SJCRH30 (cell line): ENCODE measurements at places on chromosomes 4 and X. TPM values are rescaled to one million over a fixed set of nuclear protein-coding genes. Genes with fewer than 3 reads are reported as not detected.

DNA sequence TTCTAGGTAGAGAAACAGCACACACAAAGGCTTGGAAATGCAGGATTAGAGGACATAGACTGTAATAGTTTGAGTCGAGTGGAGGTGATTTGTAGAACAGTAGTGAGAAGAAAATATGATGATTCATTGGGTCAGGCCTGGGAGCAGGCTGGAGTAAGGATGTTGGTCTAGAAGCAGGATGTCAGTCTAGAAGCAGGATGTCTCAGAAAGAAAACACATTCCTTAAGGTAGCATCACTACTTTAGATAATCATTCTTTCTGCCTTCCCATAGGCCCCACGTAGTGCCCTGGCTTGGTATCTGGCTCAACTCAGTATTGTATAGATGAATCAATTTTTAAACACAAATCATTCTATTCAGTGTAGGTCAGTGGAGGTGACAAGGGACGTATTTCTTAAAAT lies 11.2 kb upstream of the DACH2 start:
- no peak for DNase-seq

- DNase-seq: peak; percentile 26
These were observed 205.5 kb upstream of the NUDT6 start for GRCh38 chr4:123127875-123128274.

GRCh38 chrX:43474321-43474720 lies 181.8 kb upstream of the MAOA start:
- DNase-seq: no peak

DNA sequence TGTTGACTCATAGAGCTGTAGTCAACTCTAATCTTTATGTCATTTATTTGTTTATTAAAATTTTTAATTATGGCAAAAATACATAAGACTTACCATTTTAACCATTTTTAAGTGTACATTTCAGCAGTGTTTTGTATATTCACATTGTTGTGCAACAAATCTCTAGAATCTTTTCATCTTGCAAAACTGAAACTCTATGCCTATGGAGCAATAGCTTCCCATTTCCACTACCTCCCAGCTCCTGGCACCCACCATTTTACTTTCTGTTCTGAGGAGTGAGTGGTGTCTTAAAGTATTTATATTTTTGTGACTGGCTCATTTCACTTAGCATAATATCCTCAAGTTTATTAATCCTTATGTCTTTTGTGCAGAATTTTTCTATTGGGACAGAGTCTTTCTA lies 181.0 kb downstream of the GPAT3 start:
- no peak for DNase-seq

The SULT1B1 gene
- 0.02 and 0.28 TPM in 2 replicates for total RNA-seq

The PRPS2 gene
- 79.8 and 86.3 TPM in 2 replicates for total RNA-seq

The PHKA2 gene
- 22.4 and 30.3 TPM in 2 replicates for total RNA-seq

The PAGE2B gene
- not detected in 2 replicates for total RNA-seq
